Renal cortical epithelial cell (primary cell): ENCODE measurements at places on chromosomes 13 and 19.

DNA sequence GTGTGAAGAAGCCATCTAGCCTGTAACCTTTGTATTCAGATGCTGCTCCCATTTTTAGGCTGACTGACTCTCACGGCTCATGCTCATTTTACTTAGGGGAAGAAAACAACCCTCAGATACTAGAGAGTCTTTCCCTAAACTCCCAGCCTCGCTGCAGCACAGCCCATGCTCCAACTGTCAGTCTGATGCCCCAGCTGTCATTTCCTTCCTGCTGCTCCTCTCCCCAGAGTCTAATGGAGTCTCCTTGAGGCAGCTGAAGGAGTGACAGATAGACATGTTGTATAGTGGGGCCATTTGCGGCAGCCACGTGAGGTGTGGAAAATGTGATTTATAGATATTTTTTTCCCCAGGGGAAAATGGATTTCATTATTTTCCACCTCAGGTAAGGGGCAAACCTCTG is 59.2 kb upstream of the OLFM4 start:
- DNase-seq: no peak

DNA sequence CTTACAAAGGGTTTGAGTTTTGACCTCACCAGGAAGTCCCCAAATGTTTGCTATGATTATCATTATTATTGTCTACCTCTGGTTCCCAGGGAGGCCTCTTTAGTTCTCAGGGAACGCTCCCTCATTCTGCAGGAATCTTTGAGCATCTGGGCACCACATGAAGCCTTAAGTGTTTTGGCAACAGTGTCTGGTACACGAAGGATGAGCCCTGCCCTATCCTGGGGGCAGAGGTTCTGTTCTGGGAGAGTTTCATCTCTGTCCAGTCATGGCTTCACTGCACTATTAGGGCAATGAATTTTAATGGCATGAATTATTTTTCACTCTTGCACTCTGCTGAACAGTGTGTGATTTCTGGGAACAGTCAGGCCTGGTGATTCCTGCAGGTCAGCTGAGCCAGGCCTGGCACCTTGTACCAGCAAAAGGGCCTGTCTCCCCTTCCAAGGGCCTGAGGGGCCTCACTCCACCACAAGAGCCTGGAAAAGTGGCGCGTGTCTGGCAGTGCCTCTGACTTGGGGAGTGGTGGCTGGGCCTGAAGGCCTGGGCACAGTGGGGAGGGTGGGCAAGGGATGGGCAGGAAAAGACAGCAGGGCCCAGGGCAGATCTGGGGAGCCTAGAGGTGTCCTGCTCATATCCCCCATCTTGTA is 4.6 kb downstream of the FAM187B start:
- no peak for DNase-seq

- no peak for DNase-seq
Measured at GRCh38 chr13:65011378-65011777, 2218.8 kb downstream of the PCDH9 start.

GRCh38 chr19:18733196-18733647 is 49.7 kb downstream of the CRTC1 start:
- no peak for DNase-seq

- DNase-seq: no peak
Measured at GRCh38 chr13:31499274-31499673, 240.1 kb upstream of the RXFP2 start.

- peak; percentile 22 for DNase-seq
Measured at GRCh38 chr19:41352609-41353465, 885 bp downstream of the TGFB1 start.

DNA sequence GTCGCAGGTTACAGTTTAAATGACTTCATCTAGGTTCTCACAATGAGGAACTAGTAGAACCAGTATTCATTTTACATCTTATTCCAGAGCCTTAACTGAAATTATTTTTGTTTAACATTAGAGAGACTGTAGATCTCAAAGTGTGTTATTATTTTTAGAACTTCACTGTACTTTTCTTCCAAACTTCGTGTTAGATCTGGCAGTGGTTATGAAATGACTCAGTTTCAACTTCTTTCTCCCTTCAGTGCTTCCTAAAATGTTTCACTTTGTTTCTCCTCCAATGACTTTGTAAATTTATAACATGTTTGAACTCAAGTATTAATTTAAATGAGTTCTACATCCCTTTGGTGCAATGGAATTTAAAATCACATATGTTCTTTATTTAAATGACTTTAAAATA is 139.3 kb downstream of the PCDH9 start:
- no peak for DNase-seq

DNA sequence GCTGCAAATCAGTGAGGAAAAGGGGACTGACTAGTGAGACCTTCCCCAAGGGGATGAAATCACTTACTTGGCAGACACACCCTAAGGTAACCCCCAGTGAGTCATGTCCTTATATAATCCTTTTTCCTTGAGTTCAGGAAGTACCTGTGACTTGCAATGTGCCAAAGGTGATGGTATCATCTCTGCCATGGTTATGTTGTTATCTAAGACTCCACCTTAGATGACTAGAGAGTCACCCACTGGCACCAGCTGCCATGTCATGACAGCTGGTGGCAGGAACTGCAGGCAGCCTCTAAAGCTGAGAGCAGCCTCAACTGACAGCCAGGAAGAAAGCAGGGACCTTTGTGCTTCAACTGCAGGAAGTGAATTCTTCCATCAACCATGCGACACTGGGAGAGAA is 12.5 kb downstream of the PBX4 start:
- DNase-seq: peak; percentile 83

GRCh38 chr13:94140511-94140910 is 339.0 kb downstream of the DCT start:
- peak; percentile 8 for DNase-seq

DNA sequence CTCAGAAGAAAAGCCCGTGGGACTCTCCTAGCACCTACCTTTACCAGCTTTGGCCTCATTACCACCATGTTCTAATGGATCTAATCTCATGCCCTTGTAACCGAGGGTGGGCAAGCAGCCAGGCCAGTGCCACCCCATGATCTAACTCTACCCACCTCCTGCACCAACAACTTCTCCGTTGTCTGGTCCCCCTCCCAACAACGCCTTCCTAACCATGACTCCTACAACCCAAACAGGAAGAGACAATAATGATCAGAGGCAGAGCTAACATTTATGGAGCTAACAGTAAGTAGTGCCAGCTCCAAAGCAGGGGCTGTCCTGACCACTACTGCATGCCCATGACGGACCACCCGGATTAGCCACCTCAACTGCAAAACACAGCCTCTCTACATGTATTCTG is 3.5 kb downstream of the USP12 start:
- no peak for DNase-seq
